Left cardiac atrium (tissue), 4 donors: ENCODE measurements at places on chromosomes 3 and 15. TPM values are rescaled to one million over a fixed set of nuclear protein-coding genes. Genes with fewer than 3 reads are reported as not detected.

DNA sequence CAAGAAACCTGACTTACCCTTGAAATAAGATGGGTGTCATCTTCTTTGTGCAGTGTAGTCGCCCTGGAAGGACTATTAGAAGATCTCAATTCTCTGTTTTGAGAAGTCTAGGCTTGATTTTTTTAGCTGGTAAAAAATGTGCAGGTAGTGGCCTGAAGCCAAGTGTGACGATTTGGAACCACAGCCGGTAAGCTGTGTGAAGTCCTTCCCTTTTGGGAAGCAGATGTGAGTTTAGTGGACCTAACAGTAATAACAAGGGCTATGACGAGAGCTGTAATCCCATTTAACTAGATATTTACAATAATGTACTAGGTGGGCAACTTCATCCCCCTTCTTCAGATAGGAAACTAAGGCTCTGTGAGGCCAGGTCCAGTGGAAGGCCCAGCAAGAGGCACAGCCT, 81.7 kb upstream of the MYZAP start:
- no peak for DNase-seq

Gene PLA2G4F
- not detected for total RNA-seq

- DNase-seq, result no peak
These were observed 29.7 kb downstream of the SAXO2 start for GRCh38 chr15:82292271-82292670.

DNA sequence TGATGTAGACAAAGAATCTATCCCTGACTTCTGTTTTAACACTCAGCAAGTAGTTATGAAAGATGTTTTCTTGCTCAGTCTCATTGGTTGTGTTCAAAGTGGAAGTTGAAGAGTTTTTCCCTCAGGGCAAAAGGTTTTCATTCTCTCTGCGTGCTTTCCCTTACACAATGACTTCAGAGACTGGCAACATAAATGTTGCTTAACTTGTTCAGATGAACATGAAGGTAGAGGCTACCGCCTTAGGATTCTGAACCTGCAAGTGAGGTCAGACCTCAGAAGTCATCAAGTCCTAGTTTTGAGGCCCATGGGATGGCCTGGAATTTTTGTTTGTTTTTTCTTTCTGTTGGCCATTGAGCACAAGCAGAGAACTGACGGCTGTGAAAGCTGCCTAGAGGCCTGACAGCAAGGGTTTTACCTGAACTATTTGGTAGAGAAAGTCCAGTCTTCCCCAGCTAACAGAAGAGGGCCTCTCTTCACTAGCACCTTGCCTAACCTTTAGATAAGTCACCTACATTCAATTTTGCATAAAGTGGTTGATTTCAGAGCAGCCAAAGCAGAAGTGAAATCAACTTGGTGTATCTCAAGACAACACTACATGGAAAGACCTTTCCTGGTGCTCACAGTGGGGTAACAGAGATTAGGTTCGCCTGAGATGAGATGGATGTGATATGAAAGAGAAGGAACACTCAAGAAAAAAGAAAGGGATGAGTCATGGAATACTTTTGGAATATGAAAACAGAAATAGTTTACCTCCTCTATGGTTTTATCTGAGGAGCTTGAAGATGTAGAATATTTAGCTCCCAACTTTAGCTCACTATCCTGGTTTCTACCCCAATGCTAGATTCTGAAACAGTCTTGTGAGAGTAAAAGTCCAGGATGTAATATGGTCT, 53.6 kb upstream of the AP4E1 start:
- DNase-seq, result no peak

DNA sequence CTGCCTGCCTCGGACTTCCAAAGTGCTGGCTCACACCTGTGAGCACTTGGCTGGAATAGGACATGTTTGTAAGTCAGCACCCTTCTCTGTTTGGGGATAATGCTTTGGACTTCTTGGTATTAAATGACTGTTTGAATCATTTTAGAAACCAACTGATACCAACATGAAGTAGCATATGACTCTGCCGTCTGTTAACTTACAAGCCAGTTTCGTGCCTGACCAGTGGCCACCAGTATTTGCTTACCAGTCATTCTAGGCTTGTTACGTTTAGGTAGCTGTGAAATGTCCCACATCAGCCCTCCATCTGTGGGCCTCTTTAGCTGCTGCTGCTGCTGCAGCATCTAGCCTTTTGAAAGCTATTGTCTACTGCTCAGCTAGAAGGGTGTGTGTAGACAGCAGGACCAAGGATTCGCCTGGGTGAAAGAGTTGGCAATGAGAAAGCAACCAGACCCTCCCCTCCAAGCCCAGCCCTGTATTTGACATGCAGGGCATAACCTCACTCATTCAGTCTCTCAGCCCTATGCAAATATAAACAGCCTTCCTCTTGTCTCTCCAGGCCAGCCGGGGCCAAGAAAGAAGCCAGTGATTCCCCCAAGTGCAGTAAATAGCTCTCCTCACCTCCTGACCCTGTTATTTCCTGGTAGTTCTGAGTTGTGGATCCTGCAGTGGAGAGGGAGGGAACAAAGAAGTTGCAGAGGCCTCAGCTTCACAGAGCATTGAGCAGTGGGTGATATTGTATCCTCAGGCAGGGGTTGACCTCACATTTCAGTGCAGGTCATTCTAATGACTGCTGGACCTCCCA, 51.0 kb downstream of the NKIRAS1 start:
- DNase-seq, result no peak

Gene APH1B
- total RNA-seq, result 9.6 TPM

DNA sequence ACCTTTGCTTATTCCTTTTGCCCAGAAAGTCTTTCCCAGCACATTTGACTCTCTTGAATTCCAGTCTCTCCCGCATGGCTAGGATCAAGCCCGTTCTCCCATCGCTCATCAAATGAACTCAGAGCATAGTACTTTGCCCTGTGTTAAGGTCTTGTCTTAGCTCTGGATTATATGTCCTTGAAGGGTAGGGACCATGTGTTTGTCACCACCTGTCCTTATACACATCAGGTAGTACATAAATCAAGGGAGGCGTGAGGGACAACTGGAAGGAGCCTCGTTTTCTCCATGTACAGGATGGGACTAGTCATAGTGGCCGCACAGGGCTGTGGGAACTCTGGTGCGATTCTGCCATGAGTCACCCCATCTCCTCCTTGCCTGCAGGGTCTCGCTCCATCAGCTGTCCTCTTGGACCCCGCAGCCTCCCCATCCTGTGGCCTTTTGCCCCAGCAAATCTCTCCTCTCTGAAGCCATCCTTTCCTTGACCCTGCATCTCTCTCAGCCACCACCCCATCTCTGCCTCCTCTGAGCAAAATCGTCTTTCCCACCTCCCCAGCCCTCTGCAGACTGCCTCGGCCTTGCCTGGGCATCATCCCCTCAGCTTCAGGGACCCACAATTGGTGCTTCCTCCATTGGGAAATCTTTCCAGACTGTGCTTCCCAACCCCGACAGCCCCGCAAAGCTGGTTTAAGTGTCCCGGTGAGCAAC, 33.4 kb upstream of the RAB6B start:
- DNase-seq, result no peak

DNA sequence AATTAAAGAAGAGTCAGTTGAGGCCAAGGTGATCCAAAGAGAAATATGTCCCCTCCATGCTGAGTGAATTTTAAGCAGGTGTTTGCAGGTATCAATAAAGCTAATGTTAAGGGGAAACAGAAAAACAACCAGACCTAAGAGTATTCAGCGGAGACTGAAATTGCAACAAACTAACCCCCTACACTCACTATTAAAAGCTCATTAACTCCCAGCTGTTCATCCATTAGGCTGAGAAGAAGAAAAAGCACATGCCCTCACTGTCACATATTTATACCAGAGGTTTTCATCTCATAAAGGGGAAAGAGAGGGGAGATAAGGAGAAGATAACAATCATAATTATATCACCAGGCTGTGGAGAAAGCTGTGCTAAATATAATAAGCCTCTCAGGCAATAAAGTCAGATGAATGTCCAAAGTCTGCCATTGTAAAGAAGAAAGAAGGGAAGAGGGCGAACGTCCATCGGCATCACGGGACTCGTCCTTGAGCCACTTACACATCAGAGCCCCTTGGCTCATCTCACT, 145.2 kb downstream of the TAFA4 start:
- no peak for DNase-seq

Gene PYGO1
- total RNA-seq, result 6.5 TPM

DNA sequence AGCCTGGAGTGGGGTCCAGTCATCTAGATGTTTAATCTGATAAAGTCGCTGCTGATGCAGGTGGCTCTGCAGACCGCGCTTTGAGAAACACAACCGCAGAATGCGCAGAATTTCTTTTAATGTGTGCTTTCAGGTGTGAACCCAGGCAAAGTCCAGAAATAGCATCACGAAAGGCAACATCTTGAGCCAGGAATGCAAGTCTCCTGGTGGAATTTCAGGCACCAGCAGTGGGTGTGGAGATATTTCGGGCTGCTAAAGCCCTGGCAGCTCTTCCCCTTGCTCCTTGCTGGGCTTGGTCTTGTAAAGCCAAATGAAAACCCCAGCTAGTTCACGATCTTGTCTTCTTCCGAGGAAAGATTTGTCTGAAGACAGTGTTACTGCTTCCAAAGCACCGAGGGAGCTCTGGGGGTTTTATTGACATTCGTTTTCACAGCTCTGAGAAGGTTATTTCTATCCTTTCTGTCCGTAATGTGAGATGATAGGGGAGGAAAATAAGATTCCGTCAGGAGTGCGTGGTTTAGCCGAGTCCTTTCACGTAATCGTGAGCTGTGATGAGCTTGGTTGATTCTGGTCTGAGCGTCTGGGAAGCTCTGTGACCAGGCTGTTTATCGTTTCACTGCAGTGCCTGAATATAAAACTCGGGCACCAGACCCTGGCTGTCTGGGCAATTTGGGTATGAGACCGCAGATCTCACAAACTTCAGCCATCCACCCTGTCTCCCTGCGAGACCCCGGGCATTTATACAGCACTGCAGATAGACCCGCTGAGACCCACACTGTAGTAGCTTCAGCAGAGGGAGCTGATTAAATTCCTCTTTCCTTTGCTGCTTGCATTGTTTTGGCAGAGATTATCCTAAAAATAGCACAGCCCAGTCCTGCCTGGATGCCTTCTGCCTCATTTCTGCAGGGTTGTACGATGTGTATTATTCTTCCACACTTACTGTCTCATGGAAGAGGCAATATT, 67.0 kb upstream of the SLC25A26 start:
- DNase-seq, result no peak

DNA sequence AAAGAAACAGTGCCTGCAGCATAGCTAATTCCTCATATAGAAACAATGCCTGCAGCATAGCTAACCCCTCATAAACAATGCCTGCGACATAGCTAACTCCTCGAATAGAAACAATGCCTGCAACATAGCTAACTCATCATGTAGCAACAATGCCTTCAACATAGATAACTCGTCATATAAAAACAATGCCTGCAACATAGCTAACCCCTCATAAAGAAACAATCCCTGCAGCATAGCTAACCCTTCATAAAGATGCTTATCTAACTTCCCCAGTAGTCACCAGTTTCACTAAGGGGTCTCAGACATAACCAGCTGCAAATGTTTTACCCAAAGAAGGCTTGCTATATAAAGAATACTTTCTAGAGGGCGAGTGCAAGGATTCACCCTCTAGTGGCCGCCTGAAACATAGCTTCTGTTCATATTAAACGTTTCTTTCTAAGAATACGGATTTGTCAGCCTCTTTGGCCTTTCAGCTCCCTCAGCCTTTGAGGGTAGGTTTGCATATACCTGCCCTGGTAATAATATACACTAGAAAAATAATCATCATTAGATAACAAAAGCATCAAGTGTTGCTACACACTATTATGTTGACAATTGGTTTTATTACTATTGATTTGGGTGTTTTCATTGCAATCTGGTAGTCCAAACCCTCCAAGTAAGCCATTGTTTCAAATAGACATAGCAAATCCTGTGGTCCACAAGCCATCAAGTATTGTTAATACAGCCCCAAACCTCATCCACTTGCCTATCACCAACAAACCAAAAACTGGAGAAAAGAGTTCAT, 44.4 kb upstream of the FAN1 start:
- DNase-seq, result no peak

Gene DCLK3
- total RNA-seq, result 0.21 TPM

Gene OXTR
- total RNA-seq, result 0.59 TPM

Gene LTF
- 3.1 TPM for total RNA-seq

GRCh38 chr3:122208579-122208978, 25.1 kb downstream of the CASR start:
- DNase-seq, result no peak
